CD4-positive, alpha-beta T cell treated with Interleukin-4 for 4 hours (primary cell): ENCODE measurements at places on chromosomes 7 and 10.

DNA sequence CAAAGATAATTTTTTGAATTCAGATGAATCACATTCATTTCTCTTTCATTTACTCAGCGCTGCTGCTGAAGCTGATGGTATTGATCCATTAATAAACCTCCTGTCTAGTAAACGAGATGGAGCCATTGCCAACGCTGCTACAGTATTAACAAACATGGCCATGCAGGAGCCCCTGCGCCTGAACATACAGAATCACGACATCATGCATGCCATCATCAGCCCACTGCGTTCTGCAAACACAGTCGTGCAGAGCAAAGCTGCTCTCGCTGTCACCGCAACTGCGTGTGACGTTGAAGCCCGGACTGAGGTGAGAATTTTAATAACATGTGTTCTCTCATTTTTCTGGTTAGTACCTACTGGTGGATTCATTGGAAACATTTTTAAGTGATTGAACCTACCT, 70.2 kb downstream of the ARMC3 start:
- no peak for DNase-seq

GRCh38 chr10:77177589-77177988, 460.0 kb downstream of the KCNMA1 start:
- no peak for DNase-seq

DNA sequence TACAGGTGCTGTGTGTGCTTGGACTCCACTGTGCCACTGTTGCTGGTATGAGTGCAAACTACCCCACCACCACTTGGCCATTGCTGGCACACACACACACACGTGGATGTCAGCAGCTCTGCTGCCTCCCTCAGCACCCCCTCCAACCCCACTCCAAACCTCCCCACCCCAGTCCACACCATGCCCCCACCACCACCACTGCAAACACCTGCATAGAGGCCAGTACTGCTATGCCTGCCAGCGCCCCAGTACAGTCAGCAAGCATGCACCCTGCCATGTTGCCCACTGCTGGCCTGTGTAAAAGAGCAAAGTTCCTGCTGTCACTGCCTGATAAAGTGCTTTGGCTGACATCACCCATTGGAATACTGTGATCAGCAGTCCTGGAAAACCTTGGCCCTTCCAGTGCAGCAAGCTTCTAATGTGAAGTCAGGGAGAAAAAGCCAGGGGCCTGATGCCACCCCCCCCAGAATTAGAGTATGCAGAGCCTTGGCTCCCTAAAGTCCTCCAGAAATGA, 519.2 kb upstream of the PCDH15 start:
- no peak for DNase-seq

GRCh38 chr7:131302446-131302845, 25.2 kb upstream of the MKLN1 start:
- no peak for DNase-seq

DNA sequence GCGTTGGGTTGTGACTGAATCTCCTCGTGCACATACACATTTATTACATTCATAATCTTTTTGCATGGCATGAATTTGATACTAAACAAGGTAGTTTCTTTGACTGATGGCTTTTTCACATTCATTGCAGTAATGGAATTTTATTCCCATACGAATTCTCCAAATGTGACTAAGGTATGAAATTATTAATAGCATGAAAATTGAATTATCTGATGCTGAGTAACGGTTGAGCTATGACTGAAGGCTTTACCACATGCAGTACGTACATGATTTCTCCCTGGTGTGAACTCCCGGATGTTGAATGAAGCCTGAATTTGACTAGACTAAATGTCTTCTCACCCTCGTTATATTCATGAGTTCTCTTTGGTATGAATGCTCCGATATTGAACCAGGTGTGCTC, 104.4 kb upstream of the C1GALT1 start:
- DNase-seq = no peak

DNA sequence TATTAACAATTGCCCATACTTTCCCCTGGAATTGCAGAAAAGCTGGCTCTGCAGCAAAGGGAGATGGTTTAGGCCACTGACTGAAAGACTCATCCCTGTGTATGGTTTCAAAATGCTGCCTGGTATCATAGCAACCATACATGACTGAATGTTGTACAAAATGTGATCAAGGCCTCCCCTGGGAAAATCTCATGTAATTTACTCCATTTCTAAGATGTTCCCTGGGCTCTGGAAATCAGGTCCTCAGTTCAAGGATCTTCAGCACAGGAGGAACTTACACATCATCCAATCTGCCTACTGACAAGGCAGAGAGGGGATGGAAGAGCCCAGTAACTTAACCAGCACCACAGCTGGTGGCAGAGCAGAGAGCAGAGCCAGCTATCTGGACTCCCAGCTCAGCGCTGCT, 111.8 kb downstream of the JAZF1 start:
- DNase-seq = no peak

DNA sequence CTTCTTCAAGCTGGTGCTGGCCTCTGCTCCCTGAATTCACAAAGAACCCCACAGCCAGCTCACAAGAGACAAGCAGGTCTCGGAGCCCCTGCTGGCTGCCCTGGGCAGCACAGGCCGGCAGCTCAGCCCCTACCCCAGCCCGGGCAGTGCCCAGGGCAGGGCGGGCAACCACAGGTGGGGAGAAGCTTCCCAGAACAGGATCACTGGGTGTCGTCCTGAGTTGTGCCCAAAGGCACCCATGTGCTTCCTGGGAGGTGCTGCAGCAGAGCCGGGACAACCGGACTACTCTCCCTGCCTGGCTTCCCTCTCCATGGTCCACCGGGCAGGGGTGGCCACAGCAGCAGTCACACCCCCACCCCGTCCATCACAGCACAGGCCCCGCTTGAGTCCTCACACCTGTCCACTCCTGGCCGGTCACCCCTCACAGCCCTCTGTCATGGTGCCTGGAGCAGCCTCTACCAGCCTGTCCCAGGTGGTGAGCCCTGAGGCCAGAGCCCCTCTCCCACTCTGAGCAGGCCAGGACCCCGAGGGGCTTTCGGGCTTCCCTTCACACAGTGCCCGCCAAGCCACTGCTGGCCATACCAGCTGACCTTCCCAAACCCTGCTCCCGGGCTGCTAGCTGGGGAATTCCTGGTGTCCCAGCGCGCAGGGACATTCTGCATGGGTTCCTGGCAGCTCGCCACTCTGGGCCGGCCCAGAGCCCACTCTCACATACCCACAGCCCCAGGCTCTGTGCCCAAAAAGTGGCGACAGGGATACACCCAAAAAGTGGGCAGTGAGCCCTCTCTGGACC, 3.1 kb downstream of the RASGEF1A start:
- DNase-seq = no peak

GRCh38 chr7:985915-986741, 3.1 kb downstream of the CYP2W1 start:
- DNase-seq = no peak

DNA sequence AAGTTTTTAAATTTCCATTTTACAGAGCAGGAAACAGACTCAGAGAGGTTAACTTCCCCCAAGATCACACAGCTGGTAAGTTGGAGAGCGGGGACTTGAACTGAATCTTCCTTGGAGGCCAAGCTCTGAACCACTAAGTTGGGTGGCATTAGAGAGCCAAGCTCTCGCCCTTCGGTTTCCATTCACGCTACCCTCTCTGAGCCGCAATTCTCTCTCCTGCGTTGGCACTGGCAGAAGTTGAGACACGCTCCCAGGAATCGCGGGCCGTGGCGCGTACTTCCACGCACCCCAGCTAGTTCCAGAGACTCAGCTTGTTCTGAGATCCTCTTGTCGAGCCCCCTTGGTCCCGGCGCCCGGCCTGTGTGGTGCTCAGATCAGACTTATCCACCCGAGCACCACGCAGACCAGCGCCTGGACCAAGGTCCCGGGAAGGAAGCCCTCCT, 29.3 kb upstream of the VAX1 start:
- no peak for DNase-seq
